Activated naive CD4-positive, alpha-beta T cell treated with anti-CD3 and anti-CD28 coated beads, Interleukin-2, amount 10 ng/mL, durations not matched to agents 5 hours and 36 hours (primary cell): ENCODE measurements at places on chromosomes 12 and 14. TPM values are rescaled to one million over a fixed set of nuclear protein-coding genes. Genes with fewer than 3 reads are reported as not detected.

Gene OR10P1
- total RNA-seq = not detected

Gene KIF21A
- total RNA-seq = 16.3 TPM

Gene C1QL4
- not detected for total RNA-seq

Gene CELA1
- 0.23 TPM for total RNA-seq

Gene USP44
- total RNA-seq = 5.7 TPM

Gene CHMP4A
- total RNA-seq = 85.1 TPM

Gene ADAM21
- total RNA-seq = not detected

Gene FOXG1
- not detected for total RNA-seq
